Endothelial cell of coronary artery (primary cell): ENCODE measurements at places on chromosomes 12 and 14. TPM values are rescaled to one million over a fixed set of nuclear protein-coding genes. Genes with fewer than 3 reads are reported as not detected.

Gene KCNK13
- total RNA-seq, result not detected in 2 replicates

Gene CLEC2D
- total RNA-seq, result 0.99 and 1.1 TPM in 2 replicates

Gene NR4A1
- total RNA-seq, result 0.27 and 1.4 TPM in 2 replicates

Gene NKX2-1
- not detected in 2 replicates for total RNA-seq

Gene DHRS4
- total RNA-seq, result 53.7 and 58.5 TPM in 2 replicates

Gene BCL2L14
- not detected in 2 replicates for total RNA-seq

Gene SOAT2
- total RNA-seq, result not detected in 2 replicates

Gene NAV3
- total RNA-seq, result 19.2 and 25.7 TPM in 2 replicates

Gene GUCY2C
- total RNA-seq, result not detected in 2 replicates

Gene RDH5
- total RNA-seq, result 1.2 and 2.8 TPM in 2 replicates

Gene RHOJ
- 96.6 and 112 TPM in 2 replicates for total RNA-seq

Gene LUM
- total RNA-seq, result 0.18 and 1.2 TPM in 2 replicates

Gene PTGDR
- not detected in 2 replicates for total RNA-seq

Gene SPTB
- under 0.01 TPM in 1 of 2 replicates, not detected in the other for total RNA-seq

Gene RPGRIP1
- not detected in 2 replicates for total RNA-seq

Gene ASCL4
- total RNA-seq, result not detected in 2 replicates

Gene SIX6
- total RNA-seq, result not detected in 2 replicates

Gene KLRF2
- not detected in 2 replicates for total RNA-seq

Gene RILPL1
- total RNA-seq, result 9.7 and 13.1 TPM in 2 replicates

Gene TMEM63C
- total RNA-seq, result 0.72 and 0.75 TPM in 2 replicates

Gene PEBP1
- 147 and 153 TPM in 2 replicates for total RNA-seq

Gene TNS2
- total RNA-seq, result 19.8 and 33.7 TPM in 2 replicates

Gene TNFAIP2
- total RNA-seq, result 27.3 and 37.9 TPM in 2 replicates

Gene TEX52
- total RNA-seq, result not detected in 2 replicates

Gene BDKRB2
- under 0.01 TPM in 2 replicates for total RNA-seq

Gene KRT75
- total RNA-seq, result not detected in 2 replicates

Gene STAT6
- 54.3 and 68.1 TPM in 2 replicates for total RNA-seq

Gene ZDHHC22
- 0.09 TPM in 1 of 2 replicates, not detected in the other for total RNA-seq

Gene LHX5
- total RNA-seq, result not detected in 2 replicates

Gene PUS7L
- 13.3 and 16.6 TPM in 2 replicates for total RNA-seq

Gene KERA
- total RNA-seq, result not detected in 2 replicates

Gene ABCD4
- 32.5 and 34.4 TPM in 2 replicates for total RNA-seq

Gene AMDHD1
- 0.09 TPM in 1 of 2 replicates, not detected in the other for total RNA-seq

Gene SYNJ2BP
- 15.4 and 15.5 TPM in 2 replicates for total RNA-seq

Gene IKZF4
- total RNA-seq, result 0.38 and 0.45 TPM in 2 replicates

Gene DIO3
- total RNA-seq, result not detected in 2 replicates

Gene SLC16A7
- total RNA-seq, result 5.5 and 9.4 TPM in 2 replicates

Gene LRP1-AS
- total RNA-seq, result not detected in 2 replicates

Gene DHH
- total RNA-seq, result 7.5 and 7.8 TPM in 2 replicates

Gene CHD8
- total RNA-seq, result 48.8 and 54.2 TPM in 2 replicates

Gene OR10A7
- not detected in 2 replicates for total RNA-seq

Gene BHLHE41
- 0.09 and 0.19 TPM in 2 replicates for total RNA-seq
